ENCODE measurements at places on chromosomes 11 and 22.

- DNase-seq: no peak
Observed at GRCh38 chr11:3671334-3672254, at the start of gene CHRNA10. Gene CHRNA10, minus strand, starts transcription at chr11:3671384. Its CDS starts 72 bp downstream, at chr11:3671312.

DNA sequence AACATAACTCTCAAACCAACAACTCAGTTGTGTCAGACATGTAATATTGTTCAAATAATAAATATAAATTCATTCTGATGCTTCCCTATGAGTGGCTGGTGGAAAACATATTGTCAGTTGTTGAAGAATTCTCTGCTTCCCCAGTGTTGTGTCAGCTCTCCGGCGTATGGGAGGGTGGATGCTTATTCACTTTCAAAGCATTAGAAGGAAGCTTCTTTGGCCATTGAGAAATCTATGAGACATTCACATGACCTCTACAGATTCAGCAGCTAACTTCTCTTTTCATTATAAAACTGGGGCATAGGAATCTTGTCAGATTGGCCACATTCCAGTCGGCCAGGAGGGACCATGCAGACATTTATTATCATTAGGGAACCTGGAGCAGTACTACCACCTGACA is 2.9 kb downstream of the OR51V1 start:
- DNase-seq: no peak

DNA sequence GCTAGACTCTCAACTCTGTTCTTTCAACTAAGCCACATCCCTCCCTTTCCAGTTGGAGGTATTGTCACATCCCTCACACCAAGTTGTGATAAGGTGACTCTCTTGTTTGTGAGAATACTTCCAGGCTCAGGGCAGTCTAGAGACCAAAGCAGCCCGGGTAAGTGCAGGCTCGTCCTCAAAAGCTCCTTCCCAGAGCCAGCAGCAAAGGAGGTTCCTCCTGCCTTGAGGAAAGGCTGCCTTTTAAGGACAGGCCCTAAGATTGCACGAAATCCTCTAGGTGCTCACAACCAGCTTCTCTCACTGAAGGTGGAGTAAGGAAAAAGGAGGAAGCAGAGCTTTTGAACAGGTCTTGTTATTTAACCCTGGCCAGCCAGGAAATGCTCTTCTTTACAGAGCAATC is 53.4 kb downstream of the SMCO4 start:
- no peak for DNase-seq

- no peak for DNase-seq
Observed at GRCh38 chr11:82229341-82229740, 504.3 kb downstream of the FAM181B start.

GRCh38 chr22:36467946-36468345 is 13.5 kb downstream of the TXN2 start:
- DNase-seq: no peak

- no peak for DNase-seq
Observed at GRCh38 chr22:24883432-24883831, 63.1 kb downstream of the LHFPL7 start.

GRCh38 chr11:3036419-3036818 is 20.8 kb downstream of the CARS1 start:
- DNase-seq: no peak

- DNase-seq: no peak
Observed at GRCh38 chr11:128575961-128576350, 11.4 kb downstream of the ETS1 start.

DNA sequence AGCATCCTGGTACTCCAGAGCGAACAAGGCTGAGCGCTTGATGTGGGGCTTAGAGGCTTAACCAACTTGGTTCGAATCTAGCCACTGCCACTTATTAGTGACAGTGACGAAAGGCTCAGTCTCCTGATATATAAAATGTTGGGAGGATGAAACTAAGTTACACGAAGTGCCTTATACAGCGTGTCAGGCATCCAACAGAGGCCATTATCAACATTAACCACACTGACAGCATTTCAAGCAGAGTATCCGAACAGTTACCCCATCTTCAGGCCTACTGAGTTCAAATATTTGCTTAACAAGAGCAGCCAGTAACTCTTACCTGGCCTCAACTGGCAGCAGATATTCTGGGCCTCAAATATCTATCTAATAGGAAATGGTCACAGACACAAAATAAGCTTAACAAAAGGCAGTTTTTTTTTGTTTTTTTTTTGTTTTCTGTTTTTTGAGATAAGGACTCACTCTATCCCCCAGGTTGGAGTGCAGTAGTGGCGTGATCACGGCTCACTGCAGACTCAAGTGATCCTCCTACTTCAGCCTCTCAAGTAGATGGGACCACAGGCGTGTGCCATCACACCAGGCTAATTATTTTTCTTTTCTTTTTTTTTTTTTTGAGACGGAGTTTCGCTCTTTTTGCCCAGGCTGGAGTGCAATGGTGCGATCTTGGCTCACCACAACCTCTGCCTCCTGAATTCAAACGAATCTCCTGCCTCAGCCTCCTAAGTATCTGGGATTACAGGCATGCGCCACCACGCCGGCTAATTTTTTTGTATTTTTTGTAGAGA is 2.9 kb downstream of the SERPIND1 start:
- DNase-seq: no peak

GRCh38 chr11:45348729-45349128 is 62.6 kb upstream of the SYT13 start:
- DNase-seq: no peak

- no peak for DNase-seq
Observed at GRCh38 chr11:27095059-27095458, 54.4 kb downstream of the BBOX1 start.

GRCh38 chr11:106281455-106282173 is 204.2 kb downstream of the AASDHPPT start:
- DNase-seq: no peak

- no peak for DNase-seq
Observed at GRCh38 chr11:35893796-35894475, 49.9 kb upstream of the LDLRAD3 start.

DNA sequence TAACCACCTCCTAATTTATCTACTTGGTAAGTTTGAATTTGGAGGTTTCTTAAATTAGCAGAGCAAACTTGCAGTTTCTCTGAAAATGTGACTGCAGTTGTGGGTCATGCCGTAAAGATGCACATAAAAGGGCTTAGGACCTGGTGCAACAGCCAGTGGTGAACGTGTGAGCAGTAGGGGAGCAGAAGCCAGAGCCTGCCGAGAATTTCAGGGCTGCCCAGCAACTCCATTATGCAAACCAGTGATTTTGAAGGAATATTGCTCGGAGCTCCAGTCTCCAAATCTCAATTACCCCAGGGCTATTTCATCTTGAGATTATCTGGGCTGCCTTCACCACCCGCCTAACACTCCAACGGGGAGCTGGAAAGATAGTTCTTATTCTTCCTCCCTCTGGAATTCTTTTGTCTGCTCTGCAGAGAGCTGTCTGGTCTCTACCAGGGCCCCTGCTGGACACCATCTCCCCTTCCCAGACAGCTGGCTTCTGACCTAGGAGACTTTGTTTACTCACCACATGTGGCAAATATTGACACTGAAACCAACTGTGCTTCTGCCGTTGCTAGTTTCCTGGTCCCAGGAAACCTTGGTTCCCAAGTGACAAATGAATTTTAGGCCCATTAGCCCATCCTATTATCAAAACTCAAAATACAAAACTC is 93.9 kb downstream of the DSCAML1 start:
- DNase-seq: no peak

GRCh38 chr22:44721213-44721612 is 19.2 kb downstream of the PRR5 start:
- DNase-seq: no peak

DNA sequence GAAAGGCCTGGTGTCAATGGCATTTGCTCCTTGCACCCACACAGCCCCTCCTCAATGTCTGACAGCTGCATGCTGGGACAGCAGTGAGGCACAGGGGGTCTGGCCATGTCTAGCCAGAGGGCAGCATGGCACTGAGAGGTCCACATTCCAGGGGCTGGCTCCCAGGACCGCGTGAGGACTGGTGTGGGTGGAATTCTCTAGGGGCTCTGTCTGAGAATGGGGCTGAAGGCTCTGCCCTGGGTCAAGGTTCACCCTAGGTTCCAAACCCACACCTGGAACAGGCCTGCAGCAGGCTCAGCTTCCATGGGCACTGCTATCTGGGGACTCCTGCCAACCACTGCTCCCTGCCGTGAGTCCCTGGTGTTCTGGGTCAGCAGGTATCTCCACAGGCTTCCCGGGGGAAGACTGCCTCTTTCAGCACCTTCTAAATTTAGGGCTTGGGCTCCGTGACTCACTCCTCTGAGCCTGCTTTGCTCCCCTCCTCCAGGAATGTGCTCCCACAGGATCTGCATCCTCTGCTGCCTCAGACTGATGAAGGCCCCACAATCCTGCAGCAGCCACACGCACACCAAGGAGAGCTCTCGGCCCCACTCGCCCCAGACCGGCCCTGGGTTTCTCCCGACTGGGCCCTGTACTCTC is 4.2 kb downstream of the STARD10 start:
- no peak for DNase-seq

All from GM12891 (cell line).